Activated CD4-positive, alpha-beta T cell treated with anti-CD3 and anti-CD28 coated beads, Interleukin-2, amount 50 U/mL, for 24 hours (primary cell): ENCODE measurements at places on chromosomes 2 and 18.

DNA sequence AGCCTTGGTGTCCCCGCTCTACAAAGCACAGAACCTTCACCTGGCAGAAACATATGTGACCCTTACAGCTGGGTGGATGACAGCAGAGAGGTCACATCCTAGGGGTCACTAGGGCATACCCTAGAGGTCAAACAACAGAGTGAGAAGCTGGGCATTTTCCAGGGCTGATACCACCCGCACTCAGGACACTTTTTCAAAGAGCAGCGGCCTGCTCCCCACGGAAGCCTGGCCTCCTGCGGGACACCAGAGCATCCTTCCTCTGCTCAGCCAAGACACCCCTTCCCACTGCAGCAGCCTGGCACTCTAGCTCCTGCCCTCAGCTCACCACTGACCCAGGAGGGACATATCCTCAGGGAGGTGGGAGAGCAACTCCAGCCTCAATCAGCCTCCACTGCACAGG lies 86.0 kb downstream of the GALNT14 start:
- no peak for DNase-seq

GRCh38 chr2:236209996-236210395 lies 41.8 kb upstream of the GBX2 start:
- no peak for DNase-seq

- DNase-seq = no peak
These were observed 7.3 kb downstream of the ZNF516 start for GRCh38 chr18:76487782-76488181.

DNA sequence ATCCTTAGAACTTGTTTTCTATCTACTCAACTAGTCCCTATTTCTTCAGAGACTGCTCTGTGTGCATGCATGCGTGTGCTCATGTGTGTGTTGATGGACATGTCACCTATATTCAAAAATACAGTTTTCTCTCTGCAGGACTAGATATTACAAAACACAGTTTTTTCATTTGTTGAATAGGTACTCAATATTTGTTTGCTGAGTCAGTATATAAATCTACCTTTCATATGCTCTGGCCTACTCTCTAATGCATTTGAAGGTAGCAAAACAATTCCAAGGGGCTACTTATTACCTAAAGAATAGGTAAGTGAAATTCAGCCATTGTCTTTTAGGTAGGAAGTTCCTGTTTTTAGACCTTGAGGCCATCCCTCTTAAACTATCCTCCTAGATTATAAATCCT lies 8.6 kb upstream of the UBE2E3 start:
- DNase-seq = no peak

- DNase-seq = no peak
These were observed 5.7 kb downstream of the TCF4 start for GRCh38 chr18:55582325-55582724.

DNA sequence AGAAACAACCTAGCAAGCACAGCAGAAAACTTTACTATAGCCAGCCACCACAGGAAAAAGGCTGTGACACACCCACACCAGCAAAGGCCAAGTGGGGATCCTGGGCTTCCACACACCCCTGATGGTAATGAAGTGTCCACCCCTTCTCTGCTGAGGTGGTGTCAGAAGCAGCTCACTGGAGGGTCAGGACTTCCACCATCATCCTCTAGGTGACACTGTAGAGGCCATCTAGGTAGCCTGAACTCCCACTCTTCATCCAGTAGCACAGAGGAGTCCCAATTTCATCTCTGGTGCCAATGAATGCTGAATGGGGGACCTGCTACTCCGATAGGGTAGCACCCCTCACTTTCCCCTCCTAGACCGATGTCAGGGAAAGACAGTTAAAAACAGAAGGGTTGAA lies 1544.4 kb downstream of the LRP1B start:
- no peak for DNase-seq

DNA sequence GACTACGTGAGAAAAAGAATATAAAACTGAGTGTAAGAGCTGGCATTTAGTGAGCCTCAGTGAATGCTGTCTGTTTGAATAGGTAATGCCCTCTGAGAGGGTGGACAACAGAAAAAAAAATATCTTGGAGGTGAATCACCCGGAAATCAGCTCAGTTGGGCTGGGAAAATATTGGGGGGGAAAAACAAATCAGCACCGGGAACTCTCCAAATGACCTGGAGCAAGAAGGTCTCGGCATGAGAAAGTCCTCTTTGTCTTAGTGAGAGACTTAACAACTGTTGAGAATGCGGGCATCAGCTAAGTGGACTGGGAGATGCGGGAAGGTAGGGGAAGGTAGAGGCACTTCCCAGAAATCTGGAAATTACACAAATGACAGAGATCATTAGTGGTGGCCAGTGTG lies 109.4 kb upstream of the POU3F3 start:
- no peak for DNase-seq

DNA sequence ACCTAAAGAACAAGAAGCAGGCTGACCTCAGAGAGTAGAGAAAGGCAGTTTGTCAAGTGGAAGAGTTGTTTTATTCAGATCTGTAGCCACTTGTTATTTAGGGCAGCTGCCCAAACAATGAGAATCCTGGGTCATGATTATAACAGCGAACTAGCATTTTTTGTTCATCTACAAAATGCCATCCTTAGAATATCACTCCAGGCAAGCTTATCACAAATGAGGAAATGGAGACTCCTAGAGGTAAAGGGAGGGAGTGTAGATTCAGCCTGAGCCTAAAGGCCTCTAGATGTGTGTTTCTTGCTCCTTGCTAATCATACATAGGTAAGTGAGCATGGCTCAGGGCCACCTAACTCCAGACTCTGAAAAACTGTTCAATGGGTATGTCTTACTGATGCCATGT lies 126.1 kb downstream of the HNMT start:
- no peak for DNase-seq

GRCh38 chr2:148926981-148927401 lies 52.0 kb downstream of the KIF5C start:
- no peak for DNase-seq

GRCh38 chr2:60717691-60718090 lies 38.4 kb upstream of the PAPOLG start:
- DNase-seq = no peak

- DNase-seq = no peak
These were observed 103.8 kb downstream of the GAREM1 start for GRCh38 chr18:32366586-32367538.

- DNase-seq = no peak
These were observed 245.8 kb downstream of the SOX11 start for GRCh38 chr2:5937851-5938565.

- no peak for DNase-seq
These were observed 96.6 kb upstream of the LYPD1 start for GRCh38 chr2:132766573-132766972.

- DNase-seq = no peak
These were observed 158.1 kb downstream of the GALR1 start for GRCh38 chr18:77407733-77408132.

GRCh38 chr2:147487978-147488289 lies 356.9 kb upstream of the ACVR2A start:
- no peak for DNase-seq

GRCh38 chr2:15730545-15731212 lies 139.0 kb downstream of the DDX1 start:
- DNase-seq = no peak

- DNase-seq = no peak
These were observed 258.3 kb upstream of the CXCR4 start for GRCh38 chr2:136376211-136376610.

GRCh38 chr2:99833586-99834201 lies 308.7 kb downstream of the AFF3 start:
- DNase-seq = no peak

DNA sequence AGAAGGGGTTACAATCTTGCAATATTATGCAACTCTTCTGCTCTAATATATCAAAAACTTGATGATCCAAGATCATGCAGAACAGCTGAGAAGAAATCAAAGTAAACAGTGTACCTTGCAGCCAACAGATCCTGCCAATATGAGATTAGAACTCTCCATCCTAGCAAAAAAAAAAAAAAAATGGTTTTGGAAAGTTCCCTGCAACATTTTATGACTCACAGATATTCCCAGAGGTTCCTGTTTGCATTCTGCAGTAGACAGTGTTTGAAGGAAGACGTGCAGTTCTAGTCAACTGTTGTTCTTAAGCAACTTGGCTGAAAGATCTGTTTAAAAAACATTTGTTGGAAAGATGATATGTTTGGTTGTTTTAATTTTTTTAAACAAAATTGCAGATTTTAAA lies 103.6 kb upstream of the WDR75 start:
- no peak for DNase-seq

DNA sequence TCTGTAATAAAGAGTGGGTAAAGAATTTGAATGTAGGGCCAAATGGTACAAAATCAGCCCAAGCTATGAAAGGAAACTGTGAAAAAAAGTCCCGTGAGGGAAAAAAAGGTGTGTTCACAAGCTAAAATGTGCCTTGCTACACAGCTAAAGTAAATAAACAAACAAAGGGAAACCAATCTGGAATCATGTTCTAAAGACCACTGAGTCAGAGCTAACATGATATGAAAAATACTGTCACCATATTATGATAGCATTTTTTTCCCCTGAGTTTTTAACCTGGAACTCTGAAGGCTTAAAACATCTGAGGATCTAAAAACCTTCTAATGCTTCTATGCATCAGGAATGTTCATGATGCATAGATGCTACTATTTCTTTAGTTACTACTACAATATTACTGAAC lies 58.8 kb downstream of the SCN1A start:
- DNase-seq = no peak

DNA sequence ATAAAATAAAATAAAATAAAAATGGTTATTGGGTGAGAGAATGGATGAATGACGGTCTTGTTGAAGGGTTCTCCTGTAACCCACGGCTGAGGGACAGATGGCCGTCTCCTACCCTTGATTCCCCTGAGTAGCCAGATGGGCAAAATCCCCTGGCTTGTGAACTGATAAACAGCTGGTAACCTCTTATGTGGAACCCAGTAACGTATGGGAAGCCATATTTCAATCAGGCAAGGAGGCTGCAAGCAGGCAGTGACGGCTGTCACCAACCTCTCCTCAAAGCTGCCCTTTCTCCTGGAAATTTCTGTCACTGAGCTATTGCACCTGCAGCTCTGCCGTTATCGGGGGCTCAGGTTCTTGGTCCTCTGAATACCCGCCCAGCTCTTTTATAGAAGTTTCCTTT lies 165.3 kb upstream of the SMAD2 start:
- DNase-seq = no peak

DNA sequence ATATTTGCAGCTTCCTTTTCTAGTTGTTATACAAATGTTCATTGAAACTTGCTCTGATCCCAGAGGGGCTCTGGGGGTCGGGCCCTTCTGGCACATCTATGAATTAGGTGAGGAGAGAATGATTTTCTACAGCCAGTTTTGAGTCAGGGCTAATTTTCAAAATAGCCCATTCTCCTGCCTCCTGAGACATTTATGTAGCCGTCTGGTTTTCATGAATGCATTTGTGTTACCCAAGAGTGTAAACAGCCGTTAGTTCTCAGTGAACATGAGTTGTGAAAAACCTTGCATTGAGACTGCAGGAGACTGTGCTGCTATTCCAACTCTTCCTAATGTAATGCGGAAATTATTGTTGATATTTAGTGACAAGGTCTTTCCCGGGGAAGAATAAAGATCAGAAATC lies 122.5 kb downstream of the ICOS start:
- no peak for DNase-seq

GRCh38 chr2:189177251-189177840 lies 2.2 kb downstream of the COL5A2 start:
- DNase-seq = no peak

GRCh38 chr2:241730671-241731293 lies 3.6 kb upstream of the D2HGDH start:
- DNase-seq = no peak

- DNase-seq = no peak
These were observed 647.1 kb downstream of the GALR1 start for GRCh38 chr18:77896586-77897252.

DNA sequence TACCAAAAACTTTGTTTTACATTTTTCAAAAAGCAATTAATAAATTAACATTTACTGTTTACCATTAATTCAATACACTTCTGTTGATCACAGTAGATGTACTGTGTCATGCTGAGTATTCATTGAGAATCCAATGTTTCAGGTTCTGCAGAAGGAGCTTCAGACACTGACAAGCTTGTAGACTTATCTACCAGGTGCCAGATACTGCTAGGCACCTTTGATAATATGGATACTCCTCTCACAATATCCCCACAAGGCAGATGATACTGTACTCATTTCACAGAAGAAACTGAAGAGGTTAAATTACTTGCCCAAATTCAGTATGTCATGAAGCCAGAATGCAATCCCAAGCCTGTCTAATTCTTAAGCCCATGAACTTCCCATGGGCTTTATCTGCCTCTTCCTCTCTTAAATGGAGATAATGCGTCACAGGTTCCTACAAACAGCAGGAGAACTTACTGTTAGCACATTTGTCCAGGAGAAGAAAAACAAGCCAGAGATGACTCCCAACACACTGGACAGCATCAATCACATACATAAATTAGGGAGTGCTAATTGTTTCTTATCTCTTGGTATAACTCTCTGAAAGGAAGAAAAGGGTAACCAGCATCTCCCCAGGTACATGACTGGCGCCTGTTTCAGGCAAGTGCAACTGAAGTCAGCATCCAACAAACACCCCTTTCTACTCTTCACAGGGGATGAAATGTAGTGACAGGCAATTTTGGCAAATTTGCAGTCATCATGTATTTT lies 27.4 kb downstream of the ITSN2 start:
- no peak for DNase-seq

- no peak for DNase-seq
These were observed 53.4 kb downstream of the CHN1 start for GRCh38 chr2:174951745-174952144.

DNA sequence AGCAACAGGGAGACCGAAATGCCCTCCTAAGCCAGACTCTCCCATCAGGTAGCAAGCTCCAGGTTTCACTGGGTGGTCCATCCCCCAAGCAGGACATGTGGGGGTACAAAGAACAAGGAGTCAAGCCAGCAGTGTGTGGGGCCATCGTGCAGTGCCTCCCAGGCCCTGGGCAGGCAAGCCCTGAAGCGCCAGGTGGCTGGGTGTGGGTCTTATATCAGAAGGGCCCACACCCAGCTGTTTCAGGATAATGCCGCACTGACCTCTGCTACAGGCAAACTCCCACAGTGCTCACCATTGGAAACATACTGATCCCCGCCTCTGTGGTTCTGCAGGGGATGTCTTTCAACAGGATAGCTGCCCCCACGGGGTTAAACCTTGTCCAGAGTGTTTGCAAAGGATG lies 174.2 kb upstream of the SMAD2 start:
- no peak for DNase-seq

GRCh38 chr2:178328037-178328436 lies 122.9 kb downstream of the PRKRA start:
- DNase-seq = no peak

GRCh38 chr2:10397878-10398277 lies 50.2 kb downstream of the ODC1 start:
- DNase-seq = no peak

DNA sequence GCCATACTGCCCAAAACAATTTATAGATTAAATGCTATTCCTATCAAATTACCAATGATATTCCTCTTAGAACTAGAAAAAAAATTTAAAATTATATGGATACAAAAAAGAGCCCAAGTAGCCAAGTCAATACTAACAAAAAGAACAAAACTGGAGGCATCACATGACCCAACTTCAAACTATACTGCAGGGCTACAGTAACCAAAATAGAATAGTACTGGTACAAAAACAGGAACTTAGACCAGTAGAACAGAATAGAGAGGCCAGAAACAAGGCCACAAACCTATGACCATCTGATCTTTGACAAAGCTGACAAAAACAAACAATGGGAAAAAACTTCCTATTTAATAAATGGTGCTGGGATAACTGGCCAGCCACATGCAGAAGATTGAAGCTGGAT lies 86.1 kb upstream of the KYNU start:
- no peak for DNase-seq

GRCh38 chr2:213315168-213315876 lies 31.1 kb downstream of the SPAG16 start:
- DNase-seq = no peak

- no peak for DNase-seq
These were observed 53.2 kb downstream of the CIB4 start for GRCh38 chr2:26587994-26588393.
